ENCODE measurements at places on chromosomes 12 and 14.

DNA sequence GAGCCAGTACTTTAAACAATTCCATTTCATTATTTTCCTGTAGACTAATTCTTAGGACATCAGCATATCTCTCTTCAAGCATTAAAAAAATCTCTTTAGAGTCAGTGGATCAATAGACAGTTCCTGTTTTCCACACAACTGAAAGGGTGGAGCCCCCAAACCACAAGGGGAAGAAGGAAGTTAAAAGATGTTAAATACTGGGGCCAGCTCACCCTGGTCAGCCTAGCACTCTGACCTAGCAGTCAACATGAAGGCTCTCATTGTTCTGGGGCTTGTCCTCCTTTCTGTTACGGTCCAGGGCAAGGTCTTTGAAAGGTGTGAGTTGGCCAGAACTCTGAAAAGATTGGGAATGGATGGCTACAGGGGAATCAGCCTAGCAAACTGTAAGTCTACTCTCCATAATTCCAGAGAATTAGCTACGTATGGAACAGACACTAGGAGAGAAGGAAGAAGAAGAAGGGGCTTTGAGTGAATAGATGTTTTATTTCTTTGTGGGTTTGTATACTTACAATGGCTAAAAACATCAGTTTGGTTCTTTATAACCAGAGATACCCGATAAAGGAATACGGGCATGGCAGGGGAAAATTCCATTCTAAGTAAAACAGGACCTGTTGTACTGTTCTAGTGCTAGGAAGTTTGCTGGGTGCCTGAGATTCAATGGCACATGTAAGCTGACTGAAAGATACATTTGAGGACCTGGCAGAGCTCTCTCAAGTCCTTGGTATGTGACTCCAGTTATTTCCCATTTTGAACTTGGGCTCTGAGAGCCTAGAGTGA is at the start of gene LYZ:
LYZ (plus strand) TSS at position 220 of the 777 bp plus-strand sequence; CDS start at position 248, 28 bp downstream.
- DNase-seq: no peak

DNA sequence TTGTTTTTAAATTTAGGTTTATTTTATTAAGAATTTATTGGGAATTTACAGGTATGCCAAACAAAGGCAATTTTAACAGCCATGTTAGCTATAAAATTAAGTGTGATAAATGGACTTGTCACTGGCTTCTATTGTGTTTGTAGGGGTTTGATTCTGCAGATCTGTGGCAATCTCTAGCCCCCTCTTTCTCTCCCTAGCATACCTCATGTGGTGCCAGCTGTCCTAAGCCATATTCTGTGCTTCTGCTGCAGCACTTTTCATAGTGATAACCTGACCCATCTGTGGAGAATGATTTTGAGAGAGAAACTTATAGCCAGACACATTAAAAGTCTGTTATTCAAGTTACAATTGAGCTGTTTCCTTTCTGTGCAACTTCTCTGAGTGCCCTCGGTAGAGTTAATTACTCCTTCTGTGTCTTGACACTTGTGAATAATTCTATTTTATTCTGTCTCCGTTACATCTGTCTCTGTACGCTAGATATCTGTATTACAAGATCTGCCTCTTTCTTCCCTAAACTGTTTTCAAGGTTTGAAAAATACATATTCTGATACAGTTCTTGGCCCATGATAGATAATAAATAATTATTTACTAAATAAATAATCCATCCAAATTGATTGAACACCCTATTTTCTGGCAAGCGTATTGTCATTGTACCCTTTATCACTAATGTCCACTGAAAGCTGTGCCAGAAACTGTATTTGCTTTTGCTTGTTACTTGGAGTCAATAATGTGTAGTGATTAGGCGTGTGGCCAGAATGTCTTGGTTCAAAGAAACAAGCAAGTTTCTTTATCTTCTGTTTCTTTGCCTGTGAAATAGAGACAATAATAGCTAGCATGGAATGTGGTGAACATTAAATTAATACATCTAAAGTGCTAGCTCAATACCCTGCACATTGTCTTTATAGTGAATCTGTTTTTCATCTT is 40.0 kb downstream of the FRS2 start:
- no peak for DNase-seq

GRCh38 chr12:103964805-103965204 is 867 bp upstream of the TDG start:
- no peak for DNase-seq

DNA sequence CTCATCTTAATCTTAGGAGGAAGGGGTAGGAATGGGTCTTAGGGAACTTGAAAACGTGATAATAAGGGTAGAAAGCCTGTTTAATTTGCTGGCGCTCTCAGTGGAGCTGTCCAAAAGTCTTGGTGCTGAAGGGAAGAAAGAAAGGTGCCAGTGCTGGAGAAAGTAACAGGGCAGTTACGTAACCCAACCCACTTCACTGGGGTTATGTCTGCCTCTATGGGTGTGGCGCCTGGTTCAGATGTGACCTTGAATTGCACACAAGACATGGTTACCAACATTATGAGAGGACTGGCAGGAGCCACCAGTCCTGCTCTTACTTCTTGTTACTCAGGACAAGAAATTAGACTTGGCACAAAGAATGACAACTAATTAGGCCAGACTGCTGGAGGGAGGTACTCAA is 18.6 kb upstream of the GPATCH2L start:
- no peak for DNase-seq

GRCh38 chr12:117662620-117663395 is 301.4 kb upstream of the NOS1 start:
- DNase-seq: no peak

GRCh38 chr14:68363843-68364767 is 428.8 kb downstream of the ZFP36L1 start:
- DNase-seq: peak; percentile 81

- no peak for DNase-seq
Observed at GRCh38 chr14:104293231-104293841, 154.9 kb downstream of the KIF26A start.

DNA sequence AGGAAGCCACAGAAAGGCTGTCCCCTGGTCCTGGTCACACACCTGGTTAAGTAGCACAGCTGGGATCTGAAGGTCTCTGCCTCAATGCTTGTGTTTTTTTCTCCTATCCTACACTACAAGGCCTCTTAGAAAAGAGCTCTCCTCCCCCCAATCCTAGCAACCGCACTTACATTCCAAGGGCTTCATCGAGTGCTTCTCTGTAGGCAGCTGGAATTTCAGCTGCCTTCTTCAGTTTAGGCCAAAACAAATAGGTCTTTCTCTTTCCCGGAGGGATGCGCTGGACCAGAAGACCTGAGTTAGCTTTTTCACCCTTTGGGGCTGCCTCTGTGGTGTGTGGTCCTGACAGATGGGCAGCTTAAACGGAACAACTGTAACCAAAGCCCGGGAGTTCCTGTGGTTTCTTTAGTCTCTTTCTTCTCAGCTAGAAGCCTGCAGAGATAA is 109.7 kb downstream of the GPATCH2L start:
- no peak for DNase-seq

GRCh38 chr14:34020014-34020413 is 69.1 kb upstream of the EGLN3 start:
- DNase-seq: no peak

DNA sequence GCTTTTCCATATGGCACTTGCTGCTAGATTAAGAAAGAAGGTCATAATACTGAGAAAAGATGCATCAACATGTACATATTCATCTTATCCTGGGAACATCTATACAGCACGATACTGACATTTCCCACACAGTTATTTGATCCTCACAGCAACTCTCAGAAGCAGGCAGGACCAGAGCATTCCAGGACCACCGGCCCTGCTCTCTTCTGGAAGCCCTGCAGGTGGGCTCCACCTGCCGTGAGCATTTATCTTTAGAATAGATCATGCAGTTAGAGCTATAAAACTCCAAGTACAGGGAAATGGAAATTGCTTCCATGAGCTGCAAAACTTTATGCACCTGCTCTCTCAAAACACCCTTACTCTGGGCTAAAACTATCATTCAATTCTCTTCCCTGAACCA is 5.5 kb upstream of the BDKRB1 start:
- no peak for DNase-seq

GRCh38 chr12:56298828-56299227 is 1.3 kb downstream of the CS start:
- DNase-seq: no peak

GRCh38 chr12:52870361-52871290 is 21.8 kb upstream of the KRT78 start:
- no peak for DNase-seq

DNA sequence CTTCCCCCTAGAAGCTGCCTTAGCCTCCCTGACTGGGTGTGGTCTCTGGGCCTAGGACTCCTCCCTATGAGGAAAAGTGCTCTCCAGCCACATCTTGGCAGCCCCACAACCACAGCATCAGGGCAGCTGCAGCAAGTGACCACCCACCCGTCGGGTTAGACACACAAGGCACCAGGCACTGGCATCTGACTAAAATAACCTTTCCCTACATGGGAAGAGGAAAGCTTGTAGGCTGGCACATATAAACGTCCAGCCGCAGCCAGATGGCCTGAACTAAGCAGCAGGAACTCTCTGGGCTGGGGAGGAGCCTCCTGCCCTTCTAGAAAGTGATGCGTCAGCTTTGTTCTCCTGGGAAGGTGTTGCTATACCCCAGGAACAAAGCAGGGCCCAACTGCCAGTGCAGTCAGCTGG is 328.7 kb downstream of the DPF3 start:
- DNase-seq: no peak

DNA sequence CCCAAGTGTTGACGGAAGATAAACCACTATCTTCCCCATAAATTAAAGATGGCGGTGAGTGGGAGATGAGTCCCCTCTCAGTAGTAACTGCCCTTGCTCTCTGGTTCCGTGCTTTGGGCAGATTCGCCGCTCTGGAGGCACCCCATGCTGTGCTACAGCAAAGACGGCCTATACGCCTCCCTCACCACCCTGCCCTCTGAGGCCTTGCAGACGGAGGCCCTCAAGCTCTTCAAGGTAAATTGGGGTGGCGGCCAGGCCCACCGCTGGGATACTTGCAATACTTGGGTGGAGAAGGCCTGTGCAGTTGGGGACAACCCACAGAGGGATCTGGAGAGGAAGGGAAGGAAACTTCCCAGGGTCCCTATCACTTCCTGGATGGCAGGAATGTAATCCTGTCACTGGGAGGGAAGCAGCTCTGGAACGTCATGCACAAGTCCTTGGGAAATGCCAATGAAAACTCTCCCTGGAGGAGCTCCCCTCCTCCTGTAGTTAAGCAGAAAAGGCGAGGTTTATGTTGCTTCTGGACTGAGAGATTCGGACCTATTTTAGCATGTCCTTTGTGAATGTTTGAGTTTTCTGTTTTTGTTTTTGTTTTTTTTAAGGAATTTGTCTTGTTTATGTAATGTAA is 22.8 kb downstream of the PIGH start:
- no peak for DNase-seq

Measured in H1 (cell line).